Smooth muscle cell of the umbilical artery (primary cell): ENCODE measurements at places on chromosomes 7 and 10. TPM values are rescaled to one million over a fixed set of nuclear protein-coding genes. Genes with fewer than 3 reads are reported as not detected.

Gene NEUROD6
- not detected in 2 replicates for total RNA-seq

Gene CPVL
- total RNA-seq, result 0.23 and 0.30 TPM in 2 replicates

Gene ZNF138
- total RNA-seq, result 4.8 and 6.1 TPM in 2 replicates

Gene CRHR2
- total RNA-seq, result not detected in 2 replicates

Gene SYCE1
- total RNA-seq, result not detected in 2 replicates

Gene ADAMTS14
- total RNA-seq, result 3.6 and 4.2 TPM in 2 replicates

Gene MBL2
- total RNA-seq, result not detected in 2 replicates

Gene RFC2
- 6.2 and 12.9 TPM in 2 replicates for total RNA-seq

Gene FAM180A
- 7.2 TPM in 1 of 2 replicates, not detected in the other for total RNA-seq

Gene SVOPL
- under 0.01 TPM in 2 replicates for total RNA-seq

Gene ACADSB
- 4.8 and 5.2 TPM in 2 replicates for total RNA-seq

Gene UNC5B
- 43.4 and 46.3 TPM in 2 replicates for total RNA-seq

Gene PTPN20
- total RNA-seq, result 0.59 and 2.4 TPM in 2 replicates

Gene NPSR1
- total RNA-seq, result not detected in 2 replicates

Gene ANXA8
- 2.2 and 4.5 TPM in 2 replicates for total RNA-seq

Gene CALHM3
- total RNA-seq, result not detected in 2 replicates

Gene SPDYE1
- not detected in 2 replicates for total RNA-seq

Gene TWIST1
- total RNA-seq, result 24.9 and 41.6 TPM in 2 replicates

Gene IFIT3
- 5.9 and 7.2 TPM in 2 replicates for total RNA-seq

Gene SUN3
- total RNA-seq, result not detected in 2 replicates

Gene CYP2C8
- total RNA-seq, result not detected in 2 replicates

Gene ELFN1
- total RNA-seq, result 0.30 and 0.74 TPM in 2 replicates

Gene SLC26A5
- not detected in 2 replicates for total RNA-seq

Gene PLEKHS1
- not detected in 2 replicates for total RNA-seq

Gene METTL2B
- total RNA-seq, result 34.4 and 44.1 TPM in 2 replicates

Gene AKR1E2
- 11.9 and 22.6 TPM in 2 replicates for total RNA-seq

Gene AGBL3
- total RNA-seq, result 0.89 and 0.97 TPM in 2 replicates
